ENCODE measurements at places on chromosomes 1 and 21. TPM values are rescaled to one million over a fixed set of nuclear protein-coding genes. Genes with fewer than 3 reads are reported as not detected.

Gene KMO
- total RNA-seq = not detected

DNA sequence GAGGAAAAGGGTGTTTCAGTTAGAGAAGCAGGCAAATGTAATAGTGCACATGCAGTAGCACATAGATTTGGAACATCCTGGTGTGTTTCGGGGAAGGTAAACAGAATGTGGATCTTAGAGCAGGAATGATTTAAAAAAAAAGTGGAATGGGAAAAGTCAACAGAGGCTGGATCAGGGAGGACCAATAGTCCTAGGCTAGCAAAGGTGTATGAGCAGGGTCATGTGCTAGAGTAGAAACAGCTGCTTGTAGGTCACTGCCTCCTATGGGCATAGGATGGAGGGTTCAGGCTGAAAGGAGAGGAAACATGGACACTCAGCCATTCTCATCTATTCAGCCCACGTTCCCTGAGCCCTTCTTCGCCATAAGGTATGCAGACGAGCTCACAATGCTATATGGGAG, 3.7 kb upstream of the KPNA6 start:
- DNase-seq = no peak

- DNase-seq = no peak
Measured at GRCh38 chr1:230248016-230248888, 177.9 kb downstream of the PGBD5 start.

Gene LCE1A
- not detected for total RNA-seq

- no peak for DNase-seq
Measured at GRCh38 chr1:22868331-22868730, 104.3 kb downstream of the LACTBL1 start.

Gene CELA3A
- not detected for total RNA-seq

Gene TTC34
- total RNA-seq = 1.3 TPM

GRCh38 chr1:2597441-2598328, 11.1 kb downstream of the PRXL2B start:
- DNase-seq = no peak

GRCh38 chr1:203629507-203630082, 3.0 kb downstream of the ATP2B4 start:
- DNase-seq = peak; percentile 55

- no peak for DNase-seq
Measured at GRCh38 chr21:15731243-15731613, 1.4 kb downstream of the USP25 start.

Gene AJAP1
- total RNA-seq = 0.21 TPM

DNA sequence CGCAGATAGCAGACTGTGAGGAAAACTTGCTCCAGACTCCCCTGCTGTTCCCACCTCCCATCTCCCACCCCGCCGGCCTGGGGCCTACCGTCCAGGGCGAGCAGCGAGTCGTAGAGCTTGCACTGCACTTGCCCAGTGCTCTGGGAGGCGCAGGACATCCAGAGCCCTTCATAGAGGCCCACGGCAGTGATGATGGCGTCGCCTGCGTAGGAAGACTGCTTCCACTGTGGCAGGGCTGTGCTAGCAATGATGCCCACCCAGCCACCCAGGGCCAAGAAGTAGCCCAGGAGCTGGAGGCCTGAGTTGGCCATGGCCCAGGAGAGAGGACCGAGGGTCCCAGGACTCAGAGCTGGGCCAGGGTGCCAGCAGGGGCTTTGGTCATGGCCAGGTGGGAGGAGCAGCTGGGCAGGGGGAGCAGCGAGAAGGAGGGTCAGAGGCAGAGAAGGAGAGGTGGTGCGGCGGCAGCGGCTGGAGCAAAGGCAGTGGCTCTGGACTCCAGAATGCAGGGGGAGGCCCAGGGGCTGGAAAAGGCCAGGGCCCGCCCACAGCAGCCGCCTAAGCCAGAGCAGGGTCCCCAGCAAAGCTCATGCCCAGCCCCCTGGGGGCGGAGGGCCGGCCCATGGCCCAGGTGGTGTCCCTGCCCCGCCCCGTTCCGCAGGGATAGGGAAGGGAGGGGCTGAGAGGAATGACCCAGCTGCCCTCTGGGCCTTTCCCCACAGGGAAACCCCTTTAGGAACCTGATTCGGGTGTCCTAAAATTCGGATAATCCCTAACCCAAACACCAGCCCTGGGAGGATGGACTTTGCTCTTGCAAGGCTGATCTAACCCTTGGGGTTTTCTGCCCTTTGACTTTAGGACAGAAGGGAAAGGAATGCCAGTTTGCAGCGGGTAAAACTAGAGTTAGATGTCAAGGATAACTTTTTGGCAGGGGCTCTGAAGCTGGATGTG, at the start of gene CLDN19:
CLDN19 (minus strand) TSS at position 484 of the 948 bp plus-strand sequence; CDS start at position 311, 173 bp downstream.
- DNase-seq = no peak

Gene MASP2
- total RNA-seq = not detected

Gene OR10J1
- not detected for total RNA-seq

- no peak for DNase-seq
Measured at GRCh38 chr21:14875704-14876523, 188.9 kb downstream of the NRIP1 start.

GRCh38 chr1:231702331-231702730, 75.7 kb downstream of the DISC1 start:
- no peak for DNase-seq

- no peak for DNase-seq
Measured at GRCh38 chr21:27326301-27326700, 359.4 kb upstream of the ADAMTS5 start.

DNA sequence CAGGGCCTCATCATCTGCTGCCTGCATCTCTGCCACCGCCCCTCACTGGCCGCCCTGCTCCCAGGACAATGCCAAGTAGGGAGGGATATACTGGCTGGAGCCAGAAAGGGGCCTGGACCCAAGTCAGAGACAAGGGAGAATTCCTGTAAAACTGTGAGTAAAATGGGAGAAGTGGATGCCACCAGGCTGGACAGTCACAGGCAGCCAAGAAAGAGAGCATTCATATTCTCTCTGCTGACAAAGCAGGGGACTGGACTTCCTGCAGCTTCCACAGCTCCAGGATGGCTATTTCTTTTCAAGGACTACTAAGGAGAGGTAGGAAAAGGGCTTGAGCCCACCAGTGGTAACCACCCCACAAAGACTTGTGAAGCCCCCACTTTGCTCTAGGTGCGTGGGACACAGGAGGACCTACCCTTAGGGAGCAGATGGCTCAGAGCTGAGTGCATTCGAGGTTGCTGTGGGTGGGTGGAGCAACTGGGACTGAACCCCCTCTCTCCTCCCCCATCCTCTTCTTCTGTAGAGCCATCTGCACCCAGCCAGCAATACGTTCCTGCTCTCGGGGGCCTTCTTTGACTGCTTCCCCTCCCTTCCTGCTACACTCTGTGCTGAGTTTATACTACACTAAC, 57.5 kb downstream of the GLIS1 start:
- no peak for DNase-seq

Gene HSPB7
- total RNA-seq = not detected

GRCh38 chr1:19967808-19968207, 11.6 kb downstream of the PLA2G2A start:
- no peak for DNase-seq

- no peak for DNase-seq
Measured at GRCh38 chr1:48789903-48790302, 13.2 kb upstream of the BEND5 start.

DNA sequence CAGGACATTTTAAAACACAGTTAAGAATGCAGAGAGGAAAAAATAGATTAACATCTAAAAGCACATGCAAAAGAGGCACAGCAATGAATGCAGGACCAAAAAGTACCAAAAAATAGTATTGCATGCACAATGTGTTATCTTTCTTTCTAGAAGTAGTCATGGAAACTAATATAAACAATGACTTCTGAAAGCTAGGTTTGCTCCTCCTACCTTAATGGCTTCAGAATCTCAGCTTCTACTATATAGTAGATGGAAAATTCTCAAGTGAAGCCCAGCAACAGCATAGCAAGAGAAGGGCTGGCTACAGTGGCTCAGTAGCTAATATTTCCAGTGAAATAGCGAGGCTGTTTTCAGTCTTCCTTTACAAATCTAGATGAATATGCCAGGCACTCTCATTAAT, 125.1 kb downstream of the CRB1 start:
- DNase-seq = no peak

DNA sequence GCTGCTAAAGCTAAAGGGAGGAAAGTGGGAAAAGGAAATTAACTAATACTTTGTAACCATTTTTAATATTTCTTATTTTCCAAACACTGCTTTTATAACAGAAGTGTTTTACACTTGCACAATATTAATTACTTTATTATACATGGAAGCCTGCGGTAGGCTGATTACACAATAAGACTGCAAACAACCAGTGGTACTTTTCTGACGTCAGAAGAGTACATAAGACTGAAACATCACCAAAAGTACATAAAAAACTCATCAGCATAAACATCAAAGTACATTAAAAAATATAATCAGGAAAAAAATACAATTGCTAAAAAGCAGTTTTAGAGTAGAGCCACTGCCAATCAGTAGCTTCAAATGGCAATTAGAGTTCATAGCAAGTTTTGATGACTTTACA, 4.6 kb downstream of the ZNF281 start:
- no peak for DNase-seq

DNA sequence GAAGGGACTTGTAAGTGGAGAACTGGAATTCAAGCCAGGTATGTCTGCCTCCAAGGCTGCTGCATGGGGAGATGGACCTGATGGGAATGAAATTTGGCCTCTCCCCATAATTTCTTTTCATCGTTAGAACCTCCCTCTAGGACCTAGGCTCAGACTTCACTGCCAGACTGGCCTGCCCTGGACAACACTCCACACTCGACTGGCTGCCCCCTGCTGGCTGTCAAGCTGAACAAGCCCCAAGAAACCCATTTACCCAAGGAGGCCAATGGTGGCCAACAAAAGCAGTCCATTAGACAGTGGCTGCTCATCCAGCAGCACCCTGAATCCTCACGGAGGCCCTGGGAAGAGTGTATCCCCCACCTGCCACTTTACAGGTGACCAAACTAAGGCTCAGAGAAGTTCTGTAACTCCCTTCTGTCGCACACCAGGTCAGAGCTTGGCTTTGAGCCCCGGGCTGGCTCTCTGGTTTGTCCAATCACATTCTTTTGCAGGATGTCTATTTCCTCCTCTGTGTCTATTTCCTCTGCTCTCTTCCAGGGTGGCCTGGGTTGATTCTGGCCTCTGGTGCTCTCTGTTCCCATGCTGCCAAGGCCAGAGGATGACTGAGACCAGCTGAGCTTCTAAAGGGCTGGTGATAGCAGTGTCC, 3.8 kb downstream of the RNF186 start:
- DNase-seq = peak; percentile 66

GRCh38 chr1:14672005-14672404, 73.5 kb downstream of the KAZN start:
- no peak for DNase-seq

GRCh38 chr1:201353186-201353940, 24.1 kb downstream of the TNNT2 start:
- no peak for DNase-seq

DNA sequence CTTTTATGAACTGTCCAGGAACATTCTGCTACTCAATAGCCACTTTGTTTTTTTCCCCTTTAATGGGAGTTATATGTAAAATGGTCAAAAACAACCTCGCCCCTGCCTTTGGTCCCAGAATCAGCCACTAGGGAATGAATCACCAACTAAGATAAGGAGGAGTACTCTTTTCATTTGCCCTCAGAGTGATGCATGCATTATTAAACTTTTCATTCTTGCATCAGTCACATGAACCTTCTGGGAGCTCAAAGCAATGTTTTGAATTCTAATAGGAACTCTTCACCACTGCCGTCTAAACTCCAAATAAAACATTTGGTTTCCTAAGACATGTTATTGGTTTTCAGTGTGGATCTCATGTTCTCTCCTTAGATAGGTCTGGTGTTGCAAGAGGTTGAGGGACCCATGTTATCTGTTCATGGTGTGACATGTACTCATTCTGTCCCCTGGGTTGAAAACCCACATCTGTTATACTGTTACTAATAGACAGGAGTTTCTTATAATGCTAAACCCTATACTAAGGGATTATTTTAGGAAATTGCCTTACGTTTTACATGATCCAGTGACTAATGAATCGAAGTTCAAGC, 17.8 kb upstream of the HSD17B7 start:
- no peak for DNase-seq

GRCh38 chr21:24514081-24514733, 1093.1 kb downstream of the MRPL39 start:
- no peak for DNase-seq

Gene BSND
- total RNA-seq = 0.12 TPM

Gene EDN2
- total RNA-seq = not detected

Gene S100B
- not detected for total RNA-seq

DNA sequence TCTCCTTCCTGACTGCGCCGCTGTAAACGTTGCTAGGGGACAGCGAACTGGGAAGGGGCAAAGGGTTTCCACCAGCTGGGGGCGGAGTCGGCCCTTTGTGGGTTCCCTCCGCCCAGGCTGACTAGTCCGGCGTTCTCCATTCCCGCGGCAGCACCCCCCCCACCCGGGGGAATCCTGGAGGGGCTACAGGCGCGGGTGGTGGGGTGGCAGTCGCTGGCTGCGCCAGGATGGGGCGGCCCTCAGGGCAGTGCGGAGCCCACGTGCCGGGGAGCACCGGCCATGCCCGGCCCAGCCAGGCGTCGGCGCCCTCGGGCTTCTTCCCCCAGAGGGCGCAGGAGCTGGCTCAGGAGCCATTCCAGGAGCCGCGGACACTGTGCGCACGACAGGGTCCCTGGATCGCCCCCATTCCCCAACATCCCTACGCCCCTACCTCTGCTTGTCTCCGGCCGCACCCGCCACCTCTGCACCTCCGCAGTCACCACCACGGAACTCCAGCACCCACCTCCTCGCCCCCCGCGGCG, 476 bp downstream of the BATF3 start:
- DNase-seq = peak; percentile 71

Gene RPTN
- not detected for total RNA-seq

DNA sequence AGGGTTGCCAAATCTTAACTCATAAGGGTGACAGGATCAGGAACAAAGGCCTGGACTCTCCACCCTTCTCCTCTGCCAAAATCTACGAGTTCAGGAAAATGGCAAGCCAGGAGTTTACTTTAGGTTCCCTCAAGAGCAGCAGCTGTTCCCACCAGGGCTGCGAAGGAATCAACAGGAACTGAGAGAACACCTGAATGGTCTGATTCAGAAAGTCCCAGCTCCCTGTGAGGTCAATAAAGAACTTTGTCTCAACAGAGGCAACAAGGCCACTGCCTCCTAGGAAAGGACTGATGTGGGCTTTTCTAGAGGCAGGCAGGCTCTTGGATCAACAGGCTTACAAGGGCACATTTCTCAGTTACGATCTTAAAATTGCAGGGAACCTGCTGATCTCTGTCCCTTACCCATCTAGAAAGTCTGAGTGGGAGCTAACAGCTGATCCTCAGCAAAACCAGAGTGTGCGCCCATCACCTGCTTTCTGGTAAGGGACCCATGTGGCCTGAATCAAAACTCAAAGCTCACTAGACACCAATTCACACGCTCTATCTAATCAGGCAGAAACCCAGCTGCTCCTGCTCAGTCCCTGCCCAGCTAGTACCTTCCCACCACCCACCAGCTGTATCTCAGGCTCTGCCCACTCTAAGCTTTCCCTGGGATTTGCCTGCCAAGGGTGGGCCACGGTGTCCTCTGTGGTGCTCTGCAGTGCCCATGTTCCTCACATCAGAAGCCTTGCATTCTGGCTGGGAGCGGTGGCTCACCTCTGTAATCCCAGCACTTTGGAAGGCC, 83.1 kb downstream of the CAPZB start:
- DNase-seq = no peak

Gene SELE
- not detected for total RNA-seq
